ENCODE measurements at places on chromosomes 3 and 15.
A peak's percentile ranks its signal among the peaks of the same experiment; 100 is the strongest.

GRCh38 chr3:177835008-177835407, 637.7 kb upstream of the TBL1XR1 start:
- peak; percentile 90 for DNase-seq

GRCh38 chr3:26089249-26089648, 299.4 kb downstream of the OXSM start:
- no peak for DNase-seq

GRCh38 chr3:143427631-143428030, 308.1 kb downstream of the CHST2 start:
- no peak for DNase-seq

DNA sequence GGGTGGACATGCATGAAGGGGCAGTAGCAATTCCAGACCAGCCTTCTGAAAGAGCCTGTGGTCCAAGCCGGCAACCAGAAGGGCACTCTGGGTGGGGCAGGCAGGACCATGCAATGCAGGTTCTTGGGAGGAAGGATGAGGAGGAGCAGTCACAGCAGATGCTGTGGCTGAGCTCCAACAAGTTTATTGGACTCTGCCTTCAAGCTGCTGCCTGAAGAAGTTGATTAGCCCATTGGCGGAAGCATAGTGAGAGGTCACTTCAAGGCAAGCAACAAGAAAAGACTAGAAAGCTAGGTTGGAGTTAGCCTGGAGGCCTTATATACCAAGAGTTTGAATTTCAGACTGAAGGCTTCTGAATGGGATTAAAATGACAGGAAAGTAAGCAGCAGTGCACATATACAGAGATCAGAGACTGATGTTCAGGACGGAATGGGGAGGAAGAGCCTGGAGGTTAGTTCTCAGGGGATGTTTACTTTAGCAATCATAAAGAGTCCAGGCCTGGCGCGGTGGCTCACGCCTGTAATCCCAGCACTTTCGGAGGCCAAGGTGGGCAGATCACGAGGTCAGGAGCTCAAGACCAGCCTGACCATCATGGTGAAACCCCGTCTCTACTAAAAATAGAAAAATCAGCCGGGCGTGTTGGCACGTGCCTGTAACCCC, 39.9 kb downstream of the SFMBT1 start:
- DNase-seq: no peak

- DNase-seq: no peak
Measured at GRCh38 chr3:135117977-135118376, 322.9 kb downstream of the EPHB1 start.

DNA sequence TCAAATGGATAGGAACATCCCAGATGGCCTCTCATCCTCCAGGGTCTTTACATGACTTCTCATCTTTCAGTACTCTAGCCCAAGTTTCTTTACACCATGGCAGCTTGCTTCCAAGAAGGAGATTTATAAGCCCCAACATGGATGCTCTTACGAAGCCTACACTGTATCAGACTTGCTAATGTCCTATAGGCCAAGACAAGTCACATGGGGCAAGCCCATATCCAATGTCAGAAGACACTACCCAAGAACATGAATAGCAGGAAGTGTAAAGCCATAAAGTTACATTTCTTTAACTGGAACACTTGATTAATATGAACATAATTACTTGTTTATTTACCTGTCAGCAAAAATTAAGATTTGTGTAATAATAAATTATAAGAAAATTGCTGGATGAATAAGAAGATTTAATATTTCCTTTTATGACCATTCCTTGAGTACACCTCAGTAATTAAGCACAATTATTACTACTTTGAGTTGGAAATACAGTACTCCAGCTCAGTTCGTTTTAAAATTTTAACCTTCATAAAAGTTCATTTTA, 5.1 kb downstream of the SPESP1 start:
- DNase-seq: no peak

GRCh38 chr15:60535265-60535664, 56.3 kb upstream of the ICE2 start:
- DNase-seq: no peak

DNA sequence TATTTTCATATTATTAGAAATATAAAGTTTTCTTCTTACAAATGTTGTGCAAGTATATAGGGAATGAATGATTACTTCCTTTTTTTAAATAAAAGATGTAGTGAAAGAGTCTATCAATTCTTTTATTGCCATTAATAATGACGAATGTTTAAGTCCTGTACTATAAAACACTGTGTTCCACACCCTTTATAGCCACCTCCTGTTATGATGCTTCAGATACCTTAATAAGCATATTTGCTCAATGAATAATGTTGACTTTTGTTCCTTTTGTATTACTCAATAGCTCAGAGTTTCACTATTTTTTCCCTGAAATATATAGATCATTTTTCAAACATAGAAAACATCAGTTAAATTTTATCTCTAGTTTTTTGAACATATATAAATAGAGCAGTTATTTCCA, 378.2 kb upstream of the THBS1 start:
- no peak for DNase-seq

DNA sequence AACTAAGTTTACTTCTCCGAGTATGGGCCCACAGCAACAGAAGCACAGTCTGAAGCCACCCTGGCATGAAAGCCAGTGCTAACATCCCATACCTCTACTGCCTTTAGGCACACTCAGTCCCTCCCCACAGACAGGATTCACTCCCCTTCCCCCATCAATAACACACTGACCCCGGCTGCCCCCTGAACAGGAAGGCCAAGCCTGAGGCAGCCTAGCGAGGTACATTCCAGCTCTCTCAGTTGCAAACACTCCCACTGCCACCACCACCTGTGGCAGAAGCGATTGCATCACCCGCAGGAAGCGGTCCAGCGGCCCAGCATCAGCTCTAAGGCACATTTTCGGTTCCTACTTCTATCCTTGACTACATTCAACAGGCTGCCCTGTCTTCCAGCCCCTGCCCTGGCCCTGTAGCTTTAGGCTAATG, 7.0 kb upstream of the BMF start:
- DNase-seq: no peak

DNA sequence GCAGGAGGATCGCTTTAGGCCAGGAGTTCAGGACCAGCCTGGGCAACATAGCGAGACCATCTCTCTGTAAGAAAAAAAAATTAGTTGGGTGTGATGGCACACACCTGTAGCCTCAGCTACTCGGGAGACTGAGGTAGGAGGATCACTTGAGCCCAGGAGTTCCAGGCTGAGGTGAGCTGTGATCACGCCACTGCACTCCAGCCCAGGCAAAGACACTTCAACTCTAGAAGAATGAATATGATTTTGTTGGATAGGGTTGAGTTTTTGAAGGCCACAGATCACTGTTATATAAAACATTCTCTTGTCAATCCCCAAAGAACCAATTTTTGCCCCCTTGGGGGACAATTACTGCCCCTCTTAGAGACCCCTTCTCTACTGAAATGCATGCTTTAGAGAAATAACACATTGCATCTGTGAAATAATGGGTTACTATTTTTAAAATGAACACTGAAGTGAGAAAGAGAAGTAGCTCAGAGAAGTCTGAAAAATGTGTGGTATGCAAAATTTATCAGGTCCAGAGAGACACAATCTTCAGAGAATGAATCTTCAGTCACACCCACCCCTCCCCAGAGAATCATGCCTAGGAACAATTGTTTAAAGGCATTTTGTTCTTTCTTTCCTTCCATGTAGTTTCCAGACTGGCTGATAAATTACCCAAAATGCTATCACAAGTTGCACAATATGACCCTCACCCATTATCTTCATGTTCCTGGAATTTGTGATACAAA, 42.7 kb downstream of the METTL6 start:
- no peak for DNase-seq

- DNase-seq: no peak
Measured at GRCh38 chr15:101136381-101137268, 115.2 kb downstream of the CHSY1 start.

GRCh38 chr3:13509059-13509815, 29.1 kb downstream of the HDAC11 start:
- DNase-seq: no peak

DNA sequence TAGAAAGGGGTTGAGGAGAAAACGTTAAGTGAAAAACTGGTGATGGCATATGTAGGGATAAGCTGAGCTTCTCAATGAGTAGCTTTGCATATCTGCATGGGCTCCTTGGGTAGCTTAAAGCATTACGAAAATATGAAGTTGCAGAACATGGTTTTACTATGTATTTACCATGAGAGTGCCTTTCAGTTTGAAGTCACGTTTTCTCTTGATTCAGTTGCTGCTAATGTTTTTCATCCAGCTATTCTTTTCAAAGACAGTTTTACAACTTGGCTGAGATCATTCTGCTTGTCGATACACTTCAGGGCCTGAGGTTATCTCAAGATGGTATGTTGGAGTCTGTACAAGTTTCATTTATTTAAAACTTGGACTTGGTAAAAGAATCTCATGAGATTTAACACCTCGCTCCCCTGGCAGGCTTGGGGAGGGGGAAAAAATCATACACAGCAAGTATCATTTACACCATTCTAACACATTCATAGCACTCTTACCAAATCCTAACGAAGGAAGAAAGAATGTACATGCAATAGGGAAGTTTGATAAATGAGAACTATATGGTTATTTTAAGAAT, 103.3 kb upstream of the CMC1 start:
- DNase-seq: no peak

- no peak for DNase-seq
Measured at GRCh38 chr3:33019981-33020380, 68.5 kb downstream of the CCR4 start.

DNA sequence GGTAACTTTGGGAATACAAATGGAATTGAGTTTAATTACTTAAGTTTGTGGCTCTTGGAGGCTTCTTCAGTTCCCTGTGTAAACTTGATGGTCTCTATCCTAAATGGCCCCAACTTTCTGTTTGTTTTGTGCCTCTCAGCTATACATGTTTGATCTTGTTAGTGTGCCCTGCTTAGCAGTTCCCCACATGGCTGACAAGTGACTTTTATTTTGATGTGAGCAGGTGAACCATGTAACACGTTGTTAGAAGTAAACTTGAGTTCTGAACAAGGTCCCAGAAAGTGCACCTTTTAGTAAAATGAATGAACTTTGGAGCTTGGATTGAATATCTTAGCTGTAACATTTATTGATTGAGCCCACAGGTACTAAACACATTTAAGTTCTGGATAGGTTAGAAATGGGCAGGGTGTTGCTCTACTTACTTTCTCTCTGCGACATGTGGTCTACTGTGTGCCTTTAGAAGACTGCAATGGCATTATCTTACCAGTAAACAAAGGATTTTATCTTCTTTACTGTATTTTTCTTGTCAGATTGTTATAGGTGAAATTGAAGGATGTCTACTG, 4.5 kb downstream of the LSM3 start:
- no peak for DNase-seq

DNA sequence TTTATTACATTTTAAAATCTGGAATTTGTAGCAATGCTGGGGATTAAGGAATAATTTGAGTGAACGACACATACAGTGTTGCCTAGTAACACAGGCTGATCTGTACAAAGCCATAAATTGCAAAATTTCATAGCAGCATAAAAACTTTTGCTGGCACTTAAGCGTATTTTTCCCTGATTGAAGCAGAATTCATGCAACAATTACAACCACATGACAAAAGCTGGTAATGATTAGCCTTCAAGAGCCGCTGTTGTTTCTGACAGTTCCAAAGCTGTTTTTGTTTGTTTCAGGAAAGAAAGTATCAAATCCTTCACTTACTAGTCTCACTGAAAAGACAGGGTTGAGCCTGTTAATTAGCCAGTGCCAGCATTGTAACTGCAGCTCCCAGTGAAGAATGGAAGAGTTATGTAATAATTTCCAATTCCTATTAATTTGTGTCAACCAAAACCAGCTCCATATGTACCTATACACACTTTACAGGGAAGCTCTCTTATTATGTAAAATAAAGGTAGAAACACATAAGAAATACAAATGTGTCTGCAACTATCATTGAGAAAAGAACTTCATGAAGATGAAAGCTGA, 60.7 kb downstream of the AGTR1 start:
- DNase-seq: no peak

- DNase-seq: no peak
Measured at GRCh38 chr15:44726136-44726535, 10.2 kb upstream of the TRIM69 start.

- no peak for DNase-seq
Measured at GRCh38 chr3:51379746-51380455, 5.2 kb upstream of the MANF start.

GRCh38 chr3:164250923-164251322, 827.4 kb downstream of the SI start:
- DNase-seq: no peak

- DNase-seq: no peak
Measured at GRCh38 chr15:37094915-37095711, 5.2 kb downstream of the MEIS2 start.

DNA sequence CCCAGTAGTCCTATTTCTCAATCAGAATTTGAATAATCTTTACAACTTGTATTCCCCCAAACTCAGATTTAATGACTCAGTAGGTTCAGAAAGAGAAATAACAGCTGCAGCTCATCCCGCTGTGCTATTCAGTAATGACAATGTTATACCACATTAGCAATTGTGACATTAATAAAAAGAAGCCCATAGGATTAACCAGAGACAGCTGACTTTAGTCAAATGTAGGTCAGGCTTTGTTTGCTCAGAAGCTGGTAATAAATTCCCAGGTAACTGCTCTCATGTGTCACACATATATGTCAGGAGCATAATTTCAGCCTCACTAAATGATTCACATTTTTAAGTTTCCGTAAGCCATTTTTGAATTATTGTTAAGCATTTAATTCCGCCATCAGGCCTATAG, 222.0 kb upstream of the UBE2E2 start:
- DNase-seq: no peak

GRCh38 chr15:51104512-51104911, 9.8 kb upstream of the TNFAIP8L3 start:
- DNase-seq: no peak

All from brain microvascular endothelial cell (primary cell).